ENCODE measurements at places on chromosomes 3 and 15. TPM values are rescaled to one million over a fixed set of nuclear protein-coding genes. Genes with fewer than 3 reads are reported as not detected.

The NUSAP1 gene
- total RNA-seq, result 234 TPM

The OCA2 gene
- total RNA-seq, result not detected

The LHFPL4 gene
- total RNA-seq, result not detected

The IGF2BP2 gene
- 0.09 TPM for total RNA-seq

The ASB7 gene
- 22.1 TPM for total RNA-seq

The ISL2 gene
- total RNA-seq, result 3.2 TPM

The SGO1 gene
- total RNA-seq, result 38.5 TPM

The EHD4 gene
- 19.8 TPM for total RNA-seq

The CPN2 gene
- total RNA-seq, result not detected

Measured in activated CD8-positive, alpha-beta memory T cell treated with anti-CD3 and anti-CD28 coated beads, Interleukin-2, amount 10 ng/mL, durations not matched to agents 7 days and 5 days (primary cell).